ENCODE measurements at places on chromosomes 7 and 10.

DNA sequence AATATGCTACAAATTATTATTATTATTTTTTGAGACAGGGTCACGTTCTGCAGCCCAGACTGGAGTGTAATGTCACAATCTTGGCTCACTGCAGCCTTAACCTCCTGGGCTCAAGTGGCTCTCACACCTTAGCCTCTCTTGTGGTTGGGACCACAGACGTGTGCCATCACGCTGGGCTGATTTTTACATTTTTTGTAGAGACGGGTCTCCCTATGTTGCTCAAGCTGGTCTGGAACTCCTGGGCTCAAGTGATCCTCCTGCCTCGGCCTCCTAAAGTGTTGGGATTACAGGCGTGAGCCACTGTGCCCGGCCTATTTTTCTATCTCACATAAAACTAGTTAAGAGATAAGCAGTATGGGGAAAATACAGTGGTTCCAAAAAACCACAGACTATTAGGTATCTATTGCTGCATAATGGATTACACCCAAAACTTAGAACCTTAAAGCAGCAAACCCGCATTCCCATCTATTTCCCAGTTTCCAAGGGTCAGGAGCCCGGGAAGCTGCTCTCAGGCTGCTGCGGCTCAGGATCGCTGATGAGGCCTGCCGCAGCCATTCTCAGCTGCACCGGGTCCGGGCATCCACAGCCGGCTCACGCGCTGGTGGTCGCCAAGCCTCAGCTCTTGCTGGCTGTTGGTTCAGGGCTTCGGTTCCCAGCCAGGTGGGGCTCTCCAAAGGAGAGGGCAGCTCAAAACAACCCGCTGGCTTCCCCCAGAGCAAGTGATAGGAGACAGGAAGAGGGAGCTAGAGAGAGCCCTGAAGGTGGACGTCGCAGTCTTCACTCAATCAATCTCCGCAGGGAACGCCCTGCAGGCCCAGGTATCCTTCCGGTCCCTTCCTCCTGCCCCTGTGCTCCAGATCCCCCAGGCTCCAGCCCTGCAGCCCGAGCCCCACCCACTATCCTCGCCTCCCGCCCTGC is 128.2 kb downstream of the UBE2H start:
- DNase-seq, result peak; percentile 56

GRCh38 chr10:71244431-71245419 is 32.4 kb downstream of the UNC5B start:
- DNase-seq, result no peak

GRCh38 chr7:140605337-140605736 is 35.3 kb downstream of the DENND2A start:
- DNase-seq, result no peak

DNA sequence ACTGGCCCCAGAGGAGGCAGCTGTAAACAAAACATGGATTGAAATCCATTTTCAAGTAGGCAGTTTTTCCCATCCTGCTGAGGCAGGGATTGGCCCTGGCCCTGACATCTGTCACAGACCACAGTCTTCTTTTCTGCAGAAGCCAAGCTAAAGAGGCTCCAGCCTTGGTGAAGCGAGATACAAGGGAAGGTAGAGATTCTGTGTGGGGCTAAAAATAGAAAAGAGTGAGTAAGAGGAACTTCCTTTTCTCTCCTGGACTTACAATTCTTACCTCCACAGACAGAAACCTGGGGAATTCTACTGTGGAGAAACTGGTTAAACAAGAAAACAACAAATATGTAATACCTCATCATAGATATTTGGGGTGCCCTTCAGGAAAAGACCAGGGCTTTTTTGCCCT is 624.8 kb upstream of the FZD8 start:
- DNase-seq, result no peak

DNA sequence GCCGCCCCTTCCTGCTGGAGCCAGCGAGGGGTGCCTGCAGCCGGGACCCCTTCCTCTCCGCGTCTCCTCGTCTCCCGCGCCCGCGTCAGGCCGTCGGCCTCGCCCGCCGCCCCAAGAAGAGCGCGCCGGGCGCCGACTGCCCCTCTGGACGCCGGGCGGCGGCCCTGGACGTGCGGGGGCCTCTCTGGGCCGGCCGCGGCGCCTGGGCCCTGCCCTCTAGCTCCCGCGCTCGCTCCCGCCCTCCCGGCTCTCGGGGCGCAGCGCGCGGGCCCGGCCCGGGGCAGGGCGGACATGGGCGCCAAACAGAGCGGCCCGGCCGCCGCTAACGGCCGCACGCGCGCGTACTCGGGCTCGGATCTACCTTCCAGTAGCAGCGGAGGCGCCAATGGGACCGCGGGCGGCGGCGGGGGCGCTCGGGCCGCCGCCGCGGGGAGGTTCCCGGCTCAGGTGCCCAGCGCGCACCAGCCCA is 704 bp downstream of the ZNRF2 start:
- DNase-seq, result peak; percentile 59

DNA sequence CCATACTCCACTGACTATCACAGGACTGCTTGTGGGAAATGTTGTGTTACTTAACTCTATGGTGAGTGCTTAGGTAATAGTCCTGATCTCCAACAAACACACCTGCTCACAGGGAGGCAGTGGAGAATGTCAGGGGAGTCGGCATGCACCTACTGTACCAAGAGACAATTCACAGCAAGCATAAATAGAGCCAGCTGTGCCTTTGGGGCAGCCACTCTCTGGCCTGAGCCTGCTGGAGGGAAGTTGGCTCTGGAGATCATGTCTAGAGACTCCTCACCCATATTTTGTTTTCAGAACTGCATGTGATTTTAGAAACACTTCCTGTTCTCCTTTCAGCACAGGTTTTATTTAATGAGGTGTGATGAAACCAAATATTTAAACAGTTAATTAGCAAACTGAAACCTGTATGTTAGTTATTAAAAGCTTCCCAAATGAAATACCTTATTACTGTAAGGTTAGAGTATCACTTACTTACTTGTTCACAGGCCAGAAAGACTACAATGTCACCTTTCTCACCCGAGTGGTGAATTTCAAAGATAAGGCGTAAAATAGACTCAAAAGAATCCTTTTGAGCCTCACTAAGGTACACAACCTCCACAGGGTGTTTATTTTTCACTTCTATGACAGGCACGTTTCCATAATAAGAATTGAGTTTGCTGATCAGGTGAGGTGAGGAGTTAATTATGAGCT is 21.8 kb downstream of the DHX32 start:
- DNase-seq, result no peak

- no peak for DNase-seq
Measured at GRCh38 chr7:149846436-149847046, 8.4 kb downstream of the ZNF862 start.

GRCh38 chr10:85741626-85742300 is 624.8 kb downstream of the GRID1 start:
- DNase-seq, result no peak

- DNase-seq, result no peak
Measured at GRCh38 chr7:157579425-157579824, 242.6 kb downstream of the DNAJB6 start.
